ENCODE measurements at places on chromosomes 7 and 10. TPM values are rescaled to one million over a fixed set of nuclear protein-coding genes. Genes with fewer than 3 reads are reported as not detected.

Gene CTTNBP2
- 2.8 TPM for total RNA-seq

DNA sequence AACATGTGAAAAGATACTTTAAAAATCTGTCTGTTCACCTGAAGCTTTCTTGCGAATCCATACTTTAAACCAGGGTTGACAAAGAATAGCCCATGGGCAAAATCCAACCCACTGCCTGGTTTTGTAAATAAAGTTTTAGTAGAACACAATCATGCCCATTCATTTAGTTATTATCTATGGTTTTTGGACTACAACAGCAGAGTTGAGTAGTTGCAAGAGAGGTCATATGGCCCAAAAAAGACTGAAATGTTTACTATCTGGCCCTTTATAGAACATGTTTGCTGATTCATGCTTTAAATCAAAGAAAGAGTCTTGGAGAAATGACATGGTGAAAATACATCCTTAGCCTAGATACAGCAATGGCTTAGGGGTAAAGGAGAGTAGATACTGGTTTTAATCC is 356.2 kb downstream of the RNLS start:
- no peak for DNase-seq

GRCh38 chr7:84264396-84264795 is 69.8 kb upstream of the SEMA3A start:
- no peak for DNase-seq

DNA sequence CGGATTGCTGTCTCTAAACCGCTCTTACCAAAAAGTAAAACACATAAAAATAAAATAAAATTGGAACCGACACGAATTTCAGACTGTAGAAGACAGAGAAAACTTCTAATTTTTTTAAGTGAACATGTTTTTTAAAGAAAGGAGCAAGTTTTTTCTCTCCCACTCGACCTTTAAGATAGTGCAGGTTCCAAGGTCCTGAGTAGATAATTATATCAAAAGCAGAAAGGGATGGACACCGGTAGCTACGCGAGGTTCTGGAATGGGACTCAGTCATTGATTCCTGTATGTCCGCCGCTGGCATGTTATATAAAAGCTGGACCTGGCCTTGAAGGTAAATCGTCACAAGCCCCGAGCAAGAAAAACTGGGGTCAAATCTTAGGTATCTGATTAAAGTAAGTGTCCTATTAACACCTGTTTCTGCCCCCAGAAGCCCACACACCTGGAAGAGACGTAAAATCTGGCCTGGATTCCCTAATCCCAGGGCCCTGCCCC is 462 bp upstream of the CISD1 start:
- DNase-seq, result no peak

Measured in muscle of leg (tissue), 16 donors.